ENCODE measurements at places on chromosomes 2 and 18.

- no peak for DNase-seq
Measured at GRCh38 chr2:149134335-149134923, 95.9 kb downstream of the LYPD6B start.

GRCh38 chr18:79507546-79508480 is 112.1 kb downstream of the NFATC1 start:
- DNase-seq: no peak

GRCh38 chr2:99775585-99775984 is 285.8 kb upstream of the REV1 start:
- DNase-seq: no peak

DNA sequence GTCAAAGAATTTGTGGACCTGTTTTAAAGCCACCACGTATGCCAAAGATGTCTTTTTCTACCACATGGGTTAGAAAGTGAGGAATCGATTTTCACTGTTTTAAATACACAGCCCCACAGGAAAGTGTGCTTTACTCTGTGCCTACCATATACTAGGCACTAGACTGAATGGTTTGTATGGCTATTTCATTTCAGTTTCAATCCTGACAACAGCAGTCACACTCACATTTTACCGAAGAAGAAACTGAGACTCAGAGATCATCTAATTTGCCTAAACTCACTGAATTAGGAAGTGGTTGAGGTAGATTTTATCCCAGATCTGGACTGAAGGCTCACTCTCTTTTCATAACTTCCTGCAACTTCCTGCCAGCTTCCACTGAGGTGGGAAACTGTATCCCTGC is 176.4 kb downstream of the ALK start:
- DNase-seq: no peak

- DNase-seq: no peak
Measured at GRCh38 chr2:99880148-99880963, 262.0 kb downstream of the AFF3 start.

DNA sequence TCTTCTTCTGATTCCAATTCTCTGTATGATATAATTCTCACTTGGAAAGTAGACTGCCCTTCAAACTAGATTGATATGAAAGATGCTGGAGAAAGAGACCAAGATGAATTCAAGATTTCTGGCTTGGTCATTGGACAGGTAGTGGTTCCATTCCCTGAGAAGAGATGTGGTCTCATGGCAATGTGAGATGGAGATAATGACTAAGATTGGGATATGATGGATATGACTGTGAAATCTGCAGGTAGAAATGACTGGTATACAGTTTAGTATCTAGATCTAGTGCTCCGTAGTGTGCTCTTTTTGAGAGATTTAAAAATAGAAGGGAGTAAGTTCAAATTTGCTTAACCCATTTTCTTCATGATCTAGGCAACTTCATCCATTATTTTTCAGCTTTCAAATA is 425.4 kb upstream of the TRIB2 start:
- DNase-seq: no peak

DNA sequence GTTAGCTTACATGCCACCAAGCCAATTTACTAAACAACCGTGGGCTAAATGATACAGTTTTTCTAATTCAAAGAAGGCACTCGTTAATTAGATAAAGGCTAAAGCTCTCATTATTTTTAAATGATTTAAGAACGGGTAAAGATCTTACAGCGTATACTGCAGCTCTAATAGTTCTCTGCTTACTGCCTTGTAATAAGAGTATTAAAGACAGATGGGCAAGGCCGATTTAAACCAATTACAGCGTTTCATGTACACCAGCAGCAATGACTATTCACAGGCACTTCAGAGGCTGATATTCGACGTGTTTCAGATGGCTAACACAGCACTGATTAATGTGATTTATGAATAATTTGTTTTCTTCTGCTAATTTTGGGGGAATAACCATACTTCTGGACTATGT is 259.3 kb downstream of the ZNF407 start:
- no peak for DNase-seq

Data from hematopoietic multipotent progenitor cell treated with erythropoietin and hydrocortisone succinate and interleukin-3 and kit ligand, for 8 days (in vitro differentiated cells).